ENCODE measurements at places on chromosomes 16 and 17.
A peak's percentile ranks its signal among the peaks of the same experiment; 100 is the strongest.

DNA sequence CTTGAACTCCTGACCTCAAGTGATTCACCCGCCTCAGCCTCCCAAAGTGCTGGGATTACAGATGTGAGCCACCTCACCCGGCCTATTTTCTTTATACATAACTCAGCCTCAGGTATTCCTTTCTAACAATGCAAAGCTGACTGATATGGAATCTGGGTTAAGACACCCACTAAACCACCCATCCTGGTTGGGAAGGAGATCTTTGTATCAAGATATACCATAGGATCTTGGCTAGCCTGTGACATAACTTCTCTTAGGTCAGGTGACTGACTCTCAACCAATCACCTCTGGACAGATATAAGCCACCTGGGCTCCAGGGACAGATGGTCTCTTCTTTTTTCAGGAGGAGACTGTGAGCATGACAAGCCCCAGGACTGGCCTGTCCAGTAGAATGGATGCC lies 51.2 kb upstream of the NKD1 start:
- DNase-seq = no peak

GRCh38 chr17:74778960-74779359 lies 2.8 kb upstream of the NAT9 start:
- DNase-seq = no peak

DNA sequence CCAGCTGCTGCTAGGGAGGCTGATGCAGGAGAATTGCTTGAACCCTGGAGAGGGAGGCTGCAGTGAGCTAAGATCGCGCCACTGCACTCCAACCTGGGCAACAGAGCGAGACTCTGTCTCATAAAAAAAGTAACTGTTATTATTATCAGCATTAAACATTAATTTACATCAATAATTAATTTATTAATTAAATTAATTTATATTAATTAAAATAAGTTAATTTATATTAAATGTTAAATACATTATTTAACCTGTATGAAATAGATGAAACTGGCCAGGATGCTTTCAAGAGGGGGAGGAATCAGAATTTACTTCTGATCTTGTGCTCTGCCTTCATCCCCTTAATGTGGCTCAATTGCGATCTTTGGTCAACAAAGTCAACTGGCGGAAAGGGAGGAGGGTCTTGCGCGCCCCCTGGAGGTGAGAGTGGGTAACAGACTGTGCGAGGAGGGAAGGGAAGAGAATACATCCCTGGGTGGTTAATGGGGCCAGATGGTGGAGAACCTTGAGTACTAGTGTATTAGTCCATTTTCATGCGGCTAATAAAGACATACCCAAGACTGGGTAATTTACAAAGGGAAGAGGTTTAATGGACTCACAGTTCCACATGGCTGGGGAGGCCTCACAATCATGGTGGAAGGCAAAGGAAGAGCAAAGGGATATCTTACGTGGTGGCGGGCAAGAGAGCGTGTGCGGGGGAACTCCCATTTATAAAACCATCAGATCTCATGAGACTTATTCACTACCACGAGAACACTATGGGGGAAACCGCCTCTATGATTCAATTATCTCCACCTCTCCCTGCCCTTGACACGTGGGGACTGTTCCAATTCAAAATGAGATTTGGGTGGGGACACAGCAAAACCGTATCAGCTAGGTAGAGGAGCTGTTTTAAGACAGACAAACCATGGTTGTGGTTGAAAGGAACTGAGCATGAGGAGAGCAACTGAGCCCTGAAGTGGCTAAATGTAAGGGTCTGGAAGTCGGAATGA lies 15.7 kb upstream of the CPPED1 start:
- peak; percentile 44 for DNase-seq

DNA sequence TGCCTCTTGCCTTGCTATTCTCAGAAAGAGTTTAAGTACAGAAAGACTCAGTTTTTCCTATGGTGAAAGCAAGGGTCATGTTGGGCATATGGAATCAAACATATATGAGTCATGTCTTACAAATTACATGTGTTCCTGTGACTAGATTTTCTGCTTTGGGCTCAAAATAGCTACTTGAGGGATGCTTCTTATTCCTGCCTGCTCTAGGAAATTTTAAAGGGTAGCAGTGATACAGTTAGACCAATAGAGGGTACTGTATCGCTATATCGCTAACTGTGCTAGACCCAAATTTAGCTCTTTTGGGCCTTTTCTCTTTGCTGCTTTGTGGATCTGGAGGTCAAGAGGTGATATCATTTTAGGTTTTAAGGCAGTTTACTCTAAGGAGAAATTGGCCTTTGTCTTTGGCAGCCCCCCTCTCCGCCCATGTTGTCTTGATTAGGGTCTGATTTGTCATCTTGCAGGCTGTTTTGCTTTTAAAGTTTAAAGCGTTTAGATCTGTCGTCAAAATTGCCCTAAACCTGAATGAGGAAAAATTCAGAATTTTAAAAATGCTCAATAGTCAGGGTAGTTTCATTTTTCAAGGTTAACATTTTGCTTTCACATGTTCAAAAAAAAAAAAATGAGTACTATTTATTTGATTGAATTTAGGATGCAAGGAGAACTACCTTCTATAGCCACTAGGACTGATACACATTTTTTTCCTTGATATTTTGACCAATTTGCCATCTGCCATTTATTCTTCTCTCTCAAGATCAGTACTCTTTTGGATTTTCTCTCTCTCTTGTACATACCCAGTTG lies 8.8 kb downstream of the NFATC3 start:
- DNase-seq = no peak

- DNase-seq = peak; percentile 63
These were observed 14.9 kb upstream of the CBFB start for GRCh38 chr16:67013823-67014633.

DNA sequence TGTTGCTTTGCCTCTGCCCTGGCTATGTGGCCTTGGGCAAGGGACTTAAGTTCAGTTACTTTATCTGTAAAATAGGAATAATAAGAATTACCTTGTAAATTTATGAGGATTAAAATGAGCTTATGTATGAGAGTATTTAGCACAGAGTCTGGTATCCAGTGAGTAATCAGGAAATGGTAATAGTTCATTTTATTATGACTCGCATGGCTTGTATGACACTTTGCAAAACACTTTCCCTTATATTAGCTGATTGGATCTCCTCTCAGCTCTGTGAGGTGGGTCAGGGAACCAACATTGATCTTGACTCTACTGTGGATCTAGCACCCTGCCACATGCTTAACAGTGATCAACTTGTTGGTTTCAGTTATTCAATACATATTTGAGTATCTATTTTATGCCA lies 8.3 kb upstream of the CDH3 start:
- DNase-seq = no peak

DNA sequence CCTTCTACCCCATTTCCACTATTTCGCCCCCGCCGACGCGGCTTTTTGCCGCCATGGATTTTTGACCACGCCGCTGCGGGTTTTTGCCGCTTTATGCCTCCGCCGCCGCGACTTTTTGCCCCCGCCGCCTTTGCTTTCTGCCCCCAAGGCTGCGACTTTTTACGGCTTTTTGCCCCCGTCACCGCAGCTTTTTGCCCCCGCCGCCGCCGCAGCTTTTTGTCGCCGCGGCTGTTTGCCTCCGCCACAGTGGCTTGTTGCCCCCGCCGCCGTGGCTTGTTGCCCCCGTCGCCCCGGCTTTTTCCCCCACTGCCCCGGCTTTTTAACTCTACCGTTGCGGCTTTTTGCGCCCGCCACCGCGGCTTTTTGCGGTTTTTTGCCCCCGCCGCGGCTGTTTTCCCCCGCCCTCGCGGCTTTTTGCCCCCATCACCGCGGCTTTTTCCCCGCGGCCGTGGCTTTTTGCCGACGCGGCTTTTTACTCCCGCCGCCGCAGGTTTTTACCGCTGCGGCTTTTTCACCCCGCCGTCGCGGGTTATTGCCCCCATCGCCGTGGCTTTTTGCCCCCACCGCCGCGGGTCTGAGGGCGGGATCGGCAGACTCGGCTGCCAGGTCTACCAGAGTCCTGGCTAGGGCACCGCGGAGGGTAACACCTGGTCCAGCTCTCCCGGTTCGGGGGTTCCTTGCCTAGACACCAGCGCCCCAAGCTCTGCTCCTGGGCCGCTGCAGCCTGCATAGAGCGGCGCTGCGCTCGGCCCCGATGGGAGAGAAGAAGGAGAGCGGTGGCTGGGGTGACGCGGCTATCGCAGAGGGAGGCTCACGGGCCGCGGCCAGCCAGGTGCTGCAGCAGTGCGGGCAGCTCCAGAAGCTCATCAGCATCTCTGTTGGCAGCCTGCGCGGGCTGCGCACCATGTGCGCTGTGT lies 562.7 kb upstream of the WSB1 start:
- DNase-seq = no peak

DNA sequence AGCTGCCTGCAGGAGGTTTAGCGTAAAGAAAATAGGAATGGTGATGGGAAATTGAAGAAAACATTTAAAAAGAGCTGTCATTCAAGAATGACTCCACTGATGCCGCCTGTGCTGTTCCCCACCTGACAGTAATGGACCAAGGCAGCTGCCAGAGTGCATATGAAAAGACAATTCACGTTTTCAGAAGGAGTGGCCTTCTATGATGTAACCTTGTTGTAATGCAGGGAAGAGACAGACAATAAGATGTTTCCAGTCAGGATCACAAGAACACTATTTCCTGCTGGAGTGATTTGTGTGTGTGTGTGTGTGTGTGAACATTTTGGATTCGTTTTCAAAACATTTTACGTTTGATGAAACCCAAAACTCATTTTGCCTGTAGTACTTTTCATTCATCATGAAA lies 203.7 kb downstream of the LGALS9B start:
- no peak for DNase-seq

GRCh38 chr17:71980171-71980570 lies 140.6 kb upstream of the SOX9 start:
- no peak for DNase-seq

GRCh38 chr17:82566129-82566960 lies 46.8 kb downstream of the FOXK2 start:
- DNase-seq = no peak

DNA sequence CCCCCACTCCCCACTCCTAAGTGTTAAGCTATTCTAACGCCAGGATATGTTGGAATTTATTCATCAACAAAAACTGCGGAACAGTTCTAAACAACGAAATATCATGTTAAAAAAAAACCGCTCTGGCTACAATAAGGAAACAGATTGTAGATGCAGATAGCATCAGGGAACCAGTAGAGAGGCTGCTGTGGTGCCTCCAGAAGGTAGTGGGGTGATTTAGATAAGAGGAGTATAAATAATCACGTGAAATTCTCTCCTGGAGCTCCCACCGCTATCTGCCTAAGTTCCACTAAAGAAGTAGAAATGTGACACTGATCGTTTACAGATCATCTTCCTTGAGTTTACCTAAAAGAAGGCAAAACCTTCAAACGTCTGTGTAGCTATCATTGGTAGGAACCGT lies 8.0 kb downstream of the AHSP start:
- no peak for DNase-seq

GRCh38 chr17:71709271-71709890 lies 411.4 kb upstream of the SOX9 start:
- DNase-seq = no peak

- no peak for DNase-seq
These were observed 5.7 kb downstream of the MATCAP1 start for GRCh38 chr16:67177743-67178699.

DNA sequence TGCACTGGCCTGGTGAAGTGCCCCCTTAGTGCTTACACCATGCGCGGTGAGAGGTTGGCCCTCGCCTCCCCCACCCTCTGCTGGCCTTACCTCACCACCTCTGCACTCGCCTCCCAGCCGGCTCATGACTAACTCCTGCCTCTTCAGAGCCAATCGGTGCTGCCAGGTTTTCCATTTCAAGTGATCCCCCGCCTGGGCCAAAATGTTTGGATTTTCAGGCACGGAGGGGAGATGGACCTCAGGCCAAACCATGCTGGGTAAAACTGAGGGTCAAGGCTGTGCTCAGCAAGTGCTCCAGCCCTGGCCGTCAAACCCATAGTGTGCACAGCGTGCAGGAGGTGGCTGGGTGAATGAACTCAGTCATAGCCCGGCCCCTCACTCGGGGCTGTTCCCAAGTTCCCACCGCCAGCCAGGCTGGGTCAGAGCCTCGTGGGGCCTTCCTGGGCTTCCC lies 175.4 kb downstream of the SEC14L1 start:
- peak; percentile 98 for DNase-seq

- no peak for DNase-seq
These were observed 14.0 kb downstream of the VPS53 start for GRCh38 chr17:700504-701094.

DNA sequence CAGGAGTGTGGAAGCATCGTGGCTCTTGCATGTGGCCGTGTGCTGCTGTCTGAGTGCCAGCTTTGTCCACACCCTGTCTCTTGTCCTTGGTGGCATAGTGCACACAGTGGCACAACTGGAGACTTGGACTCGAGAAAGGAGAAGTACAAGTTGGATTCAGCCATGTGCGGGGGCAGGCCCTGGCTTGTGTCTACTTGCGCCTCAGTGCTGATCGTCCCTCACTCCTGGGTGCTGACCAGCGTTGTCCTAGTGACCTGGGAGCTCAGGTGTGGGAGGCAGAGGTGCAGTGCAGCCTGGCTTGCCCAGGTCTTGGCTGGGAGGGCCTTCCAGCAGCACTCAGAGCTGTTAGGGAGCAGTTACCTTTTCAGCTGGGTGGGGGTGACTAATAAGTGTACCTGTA lies 20.6 kb downstream of the MPRIP start:
- no peak for DNase-seq

DNA sequence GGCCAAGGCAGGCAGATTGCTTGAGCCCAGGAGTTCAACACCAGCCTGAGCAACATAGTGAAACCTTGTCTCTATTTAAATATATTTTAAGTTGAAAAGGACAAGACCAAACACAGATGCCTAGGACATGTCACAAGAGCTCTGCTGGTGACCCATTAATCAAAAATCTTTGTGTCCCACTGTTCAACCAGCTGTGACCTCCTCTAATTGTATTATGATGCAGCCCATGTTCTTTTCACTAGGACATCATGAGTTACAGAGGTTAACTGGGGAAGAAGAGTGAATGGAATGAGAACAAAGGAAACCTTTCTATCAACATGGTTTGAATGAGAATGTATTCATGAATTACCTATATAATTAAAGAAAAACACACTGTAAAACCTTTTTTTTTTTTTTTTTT lies 7.0 kb downstream of the EFTUD2 start:
- no peak for DNase-seq

- no peak for DNase-seq
These were observed 328.0 kb upstream of the XYLT1 start for GRCh38 chr16:17798716-17799115.

GRCh38 chr17:6449307-6449706 lies 5.1 kb downstream of the PIMREG start:
- DNase-seq = no peak

GRCh38 chr17:4249452-4250029 lies 14.2 kb downstream of the ANKFY1 start:
- no peak for DNase-seq

DNA sequence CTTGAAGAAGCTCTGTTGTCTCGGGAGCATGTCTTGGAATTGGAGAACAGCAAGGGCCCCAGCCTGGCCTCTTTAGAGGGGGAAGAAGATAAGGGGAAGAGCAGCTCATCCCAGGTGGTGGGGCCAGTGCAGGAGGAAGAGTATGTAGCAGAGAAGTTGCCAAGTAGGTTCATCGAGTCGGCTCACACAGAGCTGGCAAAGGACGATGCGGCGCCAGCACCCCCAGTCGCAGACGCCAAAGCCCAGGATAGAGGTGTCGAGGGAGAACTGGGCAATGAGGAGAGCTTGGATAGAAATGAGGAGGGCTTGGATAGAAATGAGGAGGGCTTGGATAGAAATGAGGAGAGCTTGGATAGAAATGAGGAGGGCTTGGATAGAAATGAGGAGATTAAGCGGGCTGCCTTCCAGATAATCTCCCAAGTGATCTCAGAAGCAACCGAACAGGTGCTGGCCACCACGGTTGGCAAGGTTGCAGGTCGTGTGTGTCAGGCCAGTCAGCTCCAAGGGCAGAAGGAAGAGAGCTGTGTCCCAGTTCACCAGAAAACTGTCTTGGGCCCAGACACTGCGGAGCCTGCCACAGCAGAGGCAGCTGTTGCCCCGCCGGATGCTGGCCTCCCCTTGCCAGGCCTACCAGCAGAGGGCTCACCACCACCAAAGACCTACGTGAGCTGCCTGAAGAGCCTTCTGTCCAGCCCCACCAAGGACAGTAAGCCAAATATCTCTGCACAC lies 21.2 kb downstream of the AKAP1 start:
- DNase-seq = peak; percentile 40
